ENCODE measurements at places on chromosomes 13 and 19.

GRCh38 chr13:29925457-29926097 lies 75.2 kb upstream of the UBL3 start:
- peak; percentile 15 for DNase-seq

DNA sequence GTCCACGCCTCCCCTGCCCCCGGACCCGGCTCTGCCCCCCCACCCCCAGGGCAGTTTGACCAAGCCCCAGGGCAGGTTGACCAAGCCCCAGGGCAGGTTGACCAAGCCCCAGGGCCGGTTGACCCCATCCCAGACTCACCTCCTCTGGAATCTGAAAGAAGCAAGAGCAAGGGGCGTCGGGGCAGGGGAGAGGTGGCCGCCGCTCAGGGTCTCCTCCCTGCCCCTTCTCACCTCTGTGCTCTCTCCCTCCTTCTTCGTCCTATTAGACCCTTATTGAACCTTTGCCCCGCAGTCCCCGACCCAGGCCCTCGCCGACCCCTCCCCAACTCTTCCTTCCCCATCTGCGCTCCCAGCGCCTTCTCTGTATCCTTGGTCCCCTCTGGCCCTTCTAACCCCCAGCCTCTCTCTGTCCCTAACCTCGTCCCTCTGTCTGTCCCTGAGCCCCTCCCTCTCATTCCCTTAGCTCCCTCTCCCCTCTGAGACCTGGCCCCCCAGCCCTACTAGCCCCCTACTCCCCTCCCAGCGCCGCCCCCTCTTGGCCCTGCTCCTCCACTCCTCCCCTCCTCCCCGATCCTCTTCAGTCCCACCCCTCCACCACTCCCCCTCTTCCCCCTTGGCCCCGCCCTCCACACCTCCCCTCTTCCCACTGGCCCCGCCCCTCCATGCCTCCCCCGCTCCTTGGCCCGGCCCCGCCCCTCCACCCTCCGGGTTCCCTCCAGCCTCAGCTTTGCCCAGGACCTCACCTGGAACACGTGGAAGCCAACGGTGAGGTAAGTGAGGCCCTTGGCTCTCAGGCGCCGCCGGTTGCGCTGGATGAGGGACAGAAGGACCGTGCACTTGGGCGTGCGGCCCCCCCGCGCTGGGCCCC lies 7.6 kb downstream of the CAPN12 start:
- DNase-seq, result no peak

GRCh38 chr13:25764378-25764777 lies 287.4 kb downstream of the SHISA2 start:
- DNase-seq, result no peak

- no peak for DNase-seq
Measured at GRCh38 chr13:26571518-26571917, 14.0 kb downstream of the WASF3 start.

GRCh38 chr13:38590796-38591507 lies 95.9 kb upstream of the FREM2 start:
- no peak for DNase-seq

Measured in Kasumi-1 (cell line).